Stromal cell of bone marrow (primary cell): ENCODE measurements at places on chromosomes 13 and 19.
A peak's percentile ranks its signal among the peaks of the same experiment; 100 is the strongest.

- DNase-seq: no peak
Measured at GRCh38 chr19:1957562-1958248, 16.7 kb downstream of the CSNK1G2 start.

GRCh38 chr19:4449022-4449638, 8.5 kb downstream of the UBXN6 start:
- no peak for DNase-seq

DNA sequence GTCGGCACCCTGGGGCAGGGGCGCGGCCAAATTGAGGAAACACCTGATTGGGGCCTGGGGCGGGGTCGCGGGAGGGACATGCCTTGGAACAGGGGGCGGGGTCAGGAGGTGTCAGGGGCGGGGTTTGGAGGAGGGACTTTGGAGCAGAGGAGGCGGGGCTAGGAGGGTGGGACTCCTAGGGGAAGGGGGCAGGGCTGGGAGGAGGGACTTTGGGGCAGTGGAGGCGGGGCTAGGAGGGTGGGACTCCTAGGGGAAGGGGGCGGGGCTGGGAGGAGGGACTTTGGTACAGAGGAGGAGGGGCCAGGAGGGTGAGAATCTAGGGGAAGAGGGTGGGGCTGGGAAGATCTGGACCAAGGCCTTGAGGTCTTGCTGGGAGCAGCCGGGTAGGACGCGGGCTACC, 21.9 kb downstream of the GRIN2D start:
- DNase-seq: no peak

- no peak for DNase-seq
Measured at GRCh38 chr19:45508417-45508860, 1.2 kb downstream of the VASP start.

GRCh38 chr13:93814658-93815057, 588.1 kb downstream of the GPC6 start:
- DNase-seq: no peak

DNA sequence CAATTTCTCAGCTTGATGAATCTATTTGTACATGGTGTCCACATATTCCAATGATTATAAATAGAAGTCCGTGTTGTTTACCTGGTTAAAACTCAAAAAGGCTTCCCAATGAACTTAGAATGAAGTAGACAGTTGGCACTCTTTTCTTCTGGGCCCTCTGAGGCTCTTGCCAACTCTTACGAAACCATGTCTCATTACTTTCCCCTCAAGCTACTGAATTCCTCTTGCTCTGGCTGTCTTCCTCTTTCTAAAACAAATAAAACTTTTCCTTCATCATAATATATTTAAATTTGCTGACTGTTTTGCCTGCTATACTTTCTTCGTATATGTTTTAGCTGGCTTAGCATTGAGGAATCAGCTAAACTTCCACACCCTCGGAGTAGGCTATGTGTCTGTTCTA, 139.7 kb downstream of the SLITRK6 start:
- DNase-seq: peak; percentile 2

DNA sequence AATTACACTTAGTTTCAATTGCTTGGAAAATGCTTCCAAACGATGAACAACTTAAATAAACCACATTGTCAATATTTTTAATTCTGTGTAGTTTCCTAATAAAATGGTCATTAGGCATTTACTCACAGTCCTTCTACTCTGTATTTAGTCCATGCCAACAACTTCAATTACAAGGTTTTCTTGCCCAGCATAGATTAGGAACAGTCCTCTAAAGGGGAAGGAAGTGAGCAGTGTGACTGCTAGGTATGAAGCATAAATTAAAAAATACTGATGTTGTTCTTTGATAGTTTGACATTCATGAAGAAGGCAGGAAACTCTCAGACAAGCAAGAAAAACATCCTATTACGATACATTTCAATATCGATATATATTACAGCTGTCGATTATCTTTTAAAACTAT, 716.0 kb upstream of the PCDH9 start:
- DNase-seq: no peak

DNA sequence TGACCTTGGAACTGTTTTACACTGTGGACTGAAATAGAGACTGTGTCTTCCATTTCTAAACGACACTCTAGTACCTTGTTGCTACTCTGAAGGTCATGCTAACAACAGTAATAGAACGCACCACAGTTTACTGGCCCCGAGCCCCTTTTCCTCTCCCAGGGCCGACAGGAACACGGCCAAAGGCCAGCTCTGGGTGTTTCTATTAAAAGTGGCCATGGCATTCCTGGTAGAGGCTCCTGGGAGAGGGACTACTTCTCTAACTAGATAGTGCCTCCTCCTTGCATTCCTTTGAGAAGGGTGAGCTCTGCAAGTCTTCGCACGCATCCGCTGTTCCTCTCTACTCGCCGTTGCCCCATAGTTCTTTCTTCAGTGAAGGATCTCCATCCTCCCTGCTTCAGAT, 18.7 kb upstream of the SIAH3 start:
- no peak for DNase-seq

- peak; percentile 73 for DNase-seq
Measured at GRCh38 chr13:98576963-98577835, at the start of gene STK24. TSS of gene STK24 (minus strand) at chr13:98577107. CDS start at chr13:98576786, 321 bp downstream.

- peak; percentile 13 for DNase-seq
Measured at GRCh38 chr13:66835040-66835628, 395.0 kb downstream of the PCDH9 start.

GRCh38 chr13:50998326-50998725, 88.7 kb downstream of the RNASEH2B start:
- DNase-seq: no peak

GRCh38 chr13:110376120-110376519, 69.0 kb downstream of the COL4A2 start:
- no peak for DNase-seq

GRCh38 chr19:38849860-38850435, at the start of gene HNRNPL:
TSS of gene HNRNPL (minus strand) at chr19:38849986. CDS start at chr19:38849966, 20 bp downstream.
- peak; percentile 100 for DNase-seq

DNA sequence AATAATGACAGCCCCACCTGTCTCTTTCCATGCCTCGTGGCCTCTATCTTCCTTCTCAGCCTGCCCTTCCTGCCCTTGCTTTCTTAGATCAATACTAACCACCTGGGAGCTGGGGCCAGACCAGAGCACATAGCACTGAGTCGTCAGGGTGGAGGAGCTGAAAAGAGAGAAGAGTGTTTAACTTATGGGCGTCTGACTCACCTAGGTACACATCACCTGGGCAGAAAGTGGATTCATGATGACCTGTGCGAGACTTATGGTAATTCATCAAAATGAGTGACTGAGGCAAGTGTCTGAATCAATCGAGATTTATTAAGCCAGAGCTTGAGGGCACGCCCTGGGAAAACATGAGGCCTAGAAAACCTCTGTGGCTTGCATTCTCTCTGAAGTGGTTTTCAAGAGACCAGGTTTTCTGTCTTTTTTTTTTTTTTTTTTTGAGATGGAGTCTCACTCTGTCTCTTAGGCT, 19.2 kb downstream of the CEACAM6 start:
- DNase-seq: no peak

DNA sequence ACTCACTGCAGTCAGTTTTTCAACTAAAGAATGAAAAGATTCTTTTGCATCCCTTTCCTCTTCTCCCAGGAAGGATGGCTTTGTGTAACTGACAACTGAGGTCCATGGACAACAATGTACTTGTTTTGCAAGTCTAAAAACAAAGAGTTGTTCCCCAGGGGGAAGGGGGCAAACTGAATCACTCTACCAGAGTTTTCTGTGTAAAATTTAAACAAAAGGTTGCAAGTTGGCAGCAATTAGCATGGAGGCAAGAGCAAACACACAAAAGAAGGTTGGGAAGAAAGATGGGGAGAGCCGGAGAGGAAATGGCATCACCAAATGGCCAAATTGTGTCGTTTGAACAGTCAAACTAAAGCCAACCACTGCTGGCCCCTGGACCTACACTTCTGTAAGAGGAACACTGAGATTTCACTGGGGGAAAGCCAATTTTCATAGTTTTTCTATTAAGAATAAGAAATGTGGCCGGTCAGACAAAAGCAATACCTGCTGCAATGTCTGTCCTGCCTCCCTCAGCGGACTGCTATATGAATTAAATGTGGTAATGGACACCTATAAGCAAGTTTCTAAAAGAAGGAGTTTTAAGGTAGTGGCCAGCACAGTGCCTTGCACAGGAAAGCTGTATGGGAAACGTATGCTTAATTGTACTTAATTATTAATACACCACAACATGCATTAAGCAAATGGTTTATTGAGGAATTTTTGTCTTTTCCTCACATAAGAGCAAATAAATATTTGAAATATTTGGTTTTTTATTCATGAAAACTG, 16.1 kb upstream of the SACS start:
- DNase-seq: no peak

DNA sequence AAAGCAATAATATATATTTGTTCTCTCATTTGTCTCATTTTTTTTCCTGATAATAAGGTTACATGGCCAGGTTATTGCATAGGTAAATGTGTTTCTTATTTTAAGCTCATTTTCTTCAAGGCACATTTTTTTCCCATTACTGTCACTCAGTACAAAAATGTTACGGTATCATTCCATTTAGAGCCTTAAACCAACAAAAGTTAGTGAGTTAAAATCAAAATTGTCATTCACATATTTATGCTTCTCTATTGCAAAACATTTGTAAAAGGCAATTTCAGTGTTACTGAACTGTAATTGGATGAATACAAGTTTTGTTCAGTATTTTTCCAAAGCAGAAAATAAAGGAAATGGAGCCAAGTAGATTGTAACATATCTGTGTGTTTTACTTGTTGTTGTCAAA, 117.6 kb upstream of the MAB21L1 start:
- no peak for DNase-seq

- no peak for DNase-seq
Measured at GRCh38 chr19:35781650-35782049, 6.3 kb downstream of the ARHGAP33 start.

DNA sequence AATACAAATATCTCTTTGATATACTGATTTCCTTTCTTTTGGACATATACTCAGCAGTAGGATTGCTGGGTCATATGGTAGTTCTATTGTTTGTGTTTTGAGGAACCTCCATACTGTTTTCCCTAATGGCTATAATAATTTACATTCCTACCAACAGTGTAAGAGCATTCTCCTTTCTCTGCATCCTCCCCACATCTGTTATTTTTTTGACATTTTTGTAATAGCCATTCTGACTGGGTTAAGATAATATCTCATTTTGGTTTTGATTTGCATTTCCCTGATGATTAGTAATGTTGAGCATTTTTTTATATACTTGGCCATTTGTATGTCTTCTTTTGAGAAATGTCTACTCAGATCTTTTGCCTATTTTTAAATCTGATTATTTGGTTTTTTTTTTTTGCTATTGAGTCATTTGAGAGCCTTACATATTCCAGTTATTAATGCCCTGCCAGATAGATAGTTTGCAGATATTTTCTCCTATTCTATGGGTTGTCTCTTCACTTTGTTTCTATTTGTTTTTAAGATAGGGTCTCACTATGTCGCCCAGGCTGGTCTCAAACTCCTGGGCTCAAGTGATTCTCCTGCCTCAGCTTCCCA, 95.7 kb downstream of the FNDC3A start:
- DNase-seq: peak; percentile 3

GRCh38 chr13:76803831-76804230, 82.4 kb downstream of the KCTD12 start:
- DNase-seq: no peak

GRCh38 chr19:28700176-28700575, 512.8 kb downstream of the UQCRFS1 start:
- DNase-seq: no peak

- no peak for DNase-seq
Measured at GRCh38 chr13:99294198-99294597, 13.0 kb downstream of the GPR183 start.

DNA sequence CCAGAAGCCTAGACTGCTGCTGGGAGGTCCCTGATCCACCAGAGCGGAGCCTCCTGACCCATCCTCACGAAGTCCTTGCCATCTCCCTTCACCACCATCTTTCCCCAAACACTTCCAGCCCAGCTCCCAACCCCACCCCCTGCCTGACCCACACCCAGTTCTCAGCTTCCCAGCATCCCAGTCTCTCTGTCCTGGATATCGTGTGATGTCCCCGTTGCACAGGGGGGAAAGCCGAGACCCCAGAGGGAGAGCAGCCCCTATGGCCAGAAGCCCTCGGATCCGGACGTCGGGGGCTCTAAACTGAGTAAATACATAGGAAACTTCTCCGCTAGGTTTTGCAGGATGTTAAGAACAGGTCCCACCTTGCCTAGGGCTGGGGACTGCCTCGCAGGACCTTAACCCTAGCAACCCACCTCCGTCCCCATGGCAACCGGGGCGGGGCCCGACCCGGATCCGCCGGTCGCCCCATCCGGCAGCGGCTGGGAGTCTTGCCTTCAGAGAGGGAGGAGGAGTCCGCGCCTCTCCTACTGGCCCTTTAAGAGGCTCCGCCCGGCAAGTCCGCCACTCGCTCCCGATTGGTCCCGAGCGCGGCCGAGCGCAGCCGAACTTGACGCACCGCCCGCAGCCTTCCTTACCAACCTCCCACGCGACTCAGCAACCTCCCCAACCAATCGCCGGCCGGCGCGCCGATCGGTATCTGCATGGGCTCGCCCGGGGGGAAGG, 451 bp upstream of the HMG20B start:
- DNase-seq: peak; percentile 99

GRCh38 chr13:41428155-41428554, 29.2 kb upstream of the RGCC start:
- no peak for DNase-seq

- DNase-seq: no peak
Measured at GRCh38 chr13:106795847-106796246, 227.9 kb upstream of the ARGLU1 start.

DNA sequence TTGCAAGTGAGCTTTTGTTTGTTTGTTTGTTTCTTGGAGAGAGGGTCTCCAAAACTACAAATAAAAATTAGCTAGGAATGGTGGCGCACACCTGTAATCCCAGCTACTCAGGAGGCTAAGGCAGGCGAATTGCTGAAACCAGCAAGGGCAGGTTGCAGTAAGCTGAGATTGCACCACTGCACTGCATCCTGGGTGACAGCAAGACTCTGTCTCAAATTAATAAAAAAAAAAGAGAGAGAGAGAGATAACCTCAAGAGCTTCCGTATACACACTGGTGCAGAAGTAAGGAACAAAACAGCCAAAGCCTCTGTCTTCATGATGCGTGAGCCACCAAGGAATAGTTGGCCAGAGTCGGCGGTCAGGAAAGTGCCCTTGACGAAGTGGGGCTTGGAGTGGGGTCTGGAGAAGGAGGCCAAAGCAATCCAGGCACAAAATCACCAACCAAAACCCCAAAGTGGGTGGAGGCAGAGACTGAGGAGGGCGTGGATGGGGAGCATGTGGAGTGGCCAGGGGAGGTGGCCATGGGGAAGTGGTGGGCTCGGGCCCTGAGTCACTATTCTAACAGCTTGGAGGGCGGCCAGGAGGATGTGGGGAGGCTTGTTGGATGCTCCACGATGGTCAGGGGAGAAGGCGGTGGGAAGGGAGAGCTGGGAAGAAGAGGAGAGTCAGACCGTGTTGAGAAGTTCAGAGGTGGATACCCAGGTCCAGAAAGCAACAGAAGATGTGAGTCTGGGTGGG, 21.2 kb upstream of the TOMM40 start:
- peak; percentile 46 for DNase-seq
